ENCODE measurements at places on chromosomes 2 and 18.

GRCh38 chr2:20567159-20567925 lies 83.6 kb downstream of the HS1BP3 start:
- no peak for DNase-seq

GRCh38 chr2:138716183-138716582 lies 64.0 kb downstream of the NXPH2 start:
- DNase-seq: no peak

DNA sequence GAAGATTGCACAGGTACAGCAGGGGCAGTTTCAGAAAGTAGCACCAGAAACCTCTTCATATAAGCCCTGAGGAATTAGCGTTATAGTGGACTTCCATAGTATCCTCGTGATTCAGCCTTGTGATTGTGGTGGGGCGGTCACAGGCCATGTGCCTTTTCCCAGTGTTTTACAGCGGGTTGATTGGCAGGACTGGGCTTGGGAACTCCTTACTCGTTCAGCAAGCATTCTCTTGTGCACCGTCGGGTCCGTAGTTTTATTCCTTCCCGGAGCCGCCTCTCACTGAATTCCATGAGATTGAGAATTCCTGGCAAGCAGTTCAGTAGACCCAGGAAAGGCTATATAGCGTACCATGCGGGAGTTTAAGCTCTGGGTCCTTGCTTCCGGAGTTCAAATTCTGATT lies 5.2 kb downstream of the COPS8 start:
- no peak for DNase-seq

- no peak for DNase-seq
Observed at GRCh38 chr2:239908308-239908707, 116.8 kb downstream of the NDUFA10 start.

- DNase-seq: no peak
Observed at GRCh38 chr2:23342075-23342474, 42.9 kb upstream of the KLHL29 start.

DNA sequence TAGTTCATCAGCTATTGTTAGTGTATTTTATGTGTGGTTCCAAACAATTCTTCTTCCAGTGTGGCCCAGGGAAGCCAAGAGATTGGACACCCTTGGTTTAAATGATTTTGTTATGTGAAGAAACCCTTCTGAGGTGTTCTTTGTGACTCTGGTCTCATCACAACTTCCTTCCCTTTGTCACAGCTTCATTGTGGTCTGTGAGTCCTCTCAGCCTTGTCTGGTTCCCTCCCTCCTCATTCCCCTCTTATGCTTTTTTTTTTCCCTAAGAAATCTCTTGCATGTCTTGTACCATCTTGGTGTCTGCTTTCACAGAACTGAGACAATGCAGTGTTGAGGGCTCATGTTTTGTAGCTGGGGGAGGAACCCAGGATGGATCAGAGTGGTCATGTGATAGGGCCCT lies 118.9 kb downstream of the TMEM182 start:
- DNase-seq: no peak

DNA sequence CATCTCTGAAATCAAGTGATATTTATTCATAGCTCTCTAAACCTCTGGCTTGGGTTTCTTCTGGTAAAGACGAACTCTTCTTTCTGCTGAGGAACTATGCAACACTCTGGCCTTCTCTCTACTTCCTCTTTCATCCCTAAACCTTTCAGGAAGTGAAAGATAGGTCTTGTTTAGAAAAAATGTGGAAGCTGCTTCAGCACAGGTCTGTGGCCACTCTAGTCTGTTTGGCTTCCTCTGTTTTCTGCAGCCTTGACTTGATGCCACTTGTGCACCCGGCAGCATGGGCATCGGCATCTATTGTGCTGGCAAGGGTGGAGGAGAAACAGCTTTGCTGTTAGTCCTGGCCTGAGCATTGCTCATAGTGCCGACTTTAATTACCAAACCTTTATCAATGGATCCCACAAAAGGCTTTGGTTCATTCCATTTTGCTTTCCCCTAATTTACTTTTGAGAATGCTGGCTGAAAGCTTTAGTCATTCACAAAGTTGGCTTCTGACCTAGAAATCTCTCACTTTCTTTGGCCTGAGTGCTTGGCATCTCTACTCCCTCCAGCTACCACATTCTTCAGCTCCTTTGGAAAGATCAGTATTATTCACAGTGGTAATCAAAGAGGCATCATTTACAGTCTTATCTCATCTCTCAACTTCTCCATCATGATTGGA lies 32.0 kb upstream of the GPR39 start:
- no peak for DNase-seq

DNA sequence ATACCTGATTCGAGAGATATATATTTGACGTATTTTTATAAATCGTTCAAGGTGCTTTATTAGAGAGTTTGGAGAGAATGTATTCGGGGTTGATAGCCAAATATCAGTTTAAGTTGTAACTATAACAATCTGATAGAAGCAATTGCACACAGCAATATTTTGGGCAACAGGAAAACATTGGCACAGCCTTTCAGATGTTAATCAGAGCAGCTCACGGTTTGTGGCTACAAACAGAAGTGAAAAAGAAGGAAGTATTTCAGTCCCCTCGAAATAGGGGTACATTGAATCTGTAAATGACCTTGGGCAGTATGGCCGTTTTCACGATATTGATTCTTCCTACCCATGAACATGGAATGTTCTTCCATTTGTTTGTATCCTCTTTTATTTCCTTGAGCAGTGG lies 20.6 kb downstream of the SERPINB10 start:
- no peak for DNase-seq

All from GM04503 (cell line).